ENCODE measurements at places on chromosomes 3 and 15. TPM values are rescaled to one million over a fixed set of nuclear protein-coding genes. Genes with fewer than 3 reads are reported as not detected.

DNA sequence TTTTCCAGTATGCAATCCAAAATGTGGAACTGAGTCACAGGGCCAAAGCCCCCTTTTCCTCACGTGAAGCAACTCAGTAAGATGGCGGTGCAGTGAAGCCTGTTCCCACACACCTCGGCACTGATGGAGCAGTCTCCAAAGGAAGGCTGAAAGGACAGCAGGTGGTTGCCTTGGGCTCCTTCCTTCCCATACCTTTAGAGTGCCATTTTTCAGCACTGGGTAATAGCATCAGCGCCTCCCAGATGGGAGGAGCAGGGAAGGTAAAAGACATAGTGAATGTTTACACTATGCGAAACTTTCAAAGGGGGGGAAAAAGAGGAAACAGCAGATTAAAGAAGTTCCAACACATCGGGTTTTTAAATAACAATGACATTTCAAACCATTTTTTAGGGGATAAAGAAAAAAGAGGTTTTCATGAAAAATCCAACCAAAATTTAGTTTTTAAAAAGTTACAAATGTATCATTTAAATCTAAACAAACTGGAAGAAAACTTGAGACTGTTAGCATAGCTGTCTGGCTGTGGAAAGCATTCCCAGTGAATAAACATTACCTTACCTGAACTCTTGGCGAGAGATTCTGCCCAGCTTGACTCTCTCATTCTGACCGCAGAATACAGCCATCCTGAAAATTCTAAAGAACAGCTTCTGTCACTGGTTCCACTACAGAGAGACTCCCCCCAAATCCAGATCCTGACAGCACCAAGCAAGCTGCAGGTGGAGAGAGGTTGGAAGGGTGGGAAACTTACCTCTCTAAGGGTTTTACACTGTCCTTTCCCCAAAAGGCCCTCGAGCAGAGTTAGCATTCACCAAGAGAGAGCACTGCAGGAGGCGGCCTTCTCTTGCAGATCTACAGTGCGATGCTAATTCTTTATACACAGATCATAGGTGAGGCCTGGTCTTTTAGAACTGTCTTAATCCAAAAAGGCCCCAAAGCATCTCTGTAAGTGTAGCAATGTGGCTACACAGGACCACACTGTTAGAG, 32.6 kb downstream of the ABCC5 start:
- no peak overlapping the region for H3K27ac ChIP-seq
- H3K27me3 ChIP-seq, result no peaks in the 10 kb centered on the region
- H3K4me1 ChIP-seq, result no peaks in the 10 kb centered on the region
- H3K36me3 ChIP-seq, result no peaks in the 10 kb centered on the region

Gene GOLGA6L6
- total RNA-seq, result not detected

Gene ASB14
- not detected for total RNA-seq

GRCh38 chr3:52827866-52828376, 2.6 kb downstream of the ITIH4 start:
- peaks cover 6% of the 10 kb centered on the region for H3K4me1 ChIP-seq
- H3K27ac ChIP-seq, result no peak overlapping the region
- no peaks in the 10 kb centered on the region for H3K27me3 ChIP-seq

GRCh38 chr3:23915537-23916108, 1.2 kb downstream of the NKIRAS1 start:
- peaks cover 19% of the 10 kb centered on the region for H3K36me3 ChIP-seq
- H3K27ac ChIP-seq, result no peak overlapping the region
- H3K4me3 ChIP-seq, result peak overlapping the region; percentile 88
- H3K4me1 ChIP-seq, result peaks cover 21% of the 10 kb centered on the region

Gene RPSA
- 2,504 TPM for total RNA-seq

Gene DUOXA2
- not detected for total RNA-seq

Gene KNG1
- not detected for total RNA-seq

Gene A4GNT
- total RNA-seq, result not detected

Gene BCL2A1
- not detected for total RNA-seq

Gene ALG1L2
- 0.59 TPM for total RNA-seq

- peaks cover 25% of the 10 kb centered on the region for H3K4me1 ChIP-seq
- H3K27me3 ChIP-seq, result no peaks in the 10 kb centered on the region
- no peak for DNase-seq
- no peaks in the 10 kb centered on the region for H3K36me3 ChIP-seq
- no peak overlapping the region for H3K4me3 ChIP-seq
- no peak overlapping the region for H3K27ac ChIP-seq
Measured at GRCh38 chr15:47773143-47773542, 55.8 kb downstream of the SEMA6D start.

GRCh38 chr15:95742836-95743235, 587.7 kb upstream of the NR2F2 start:
- H3K36me3 ChIP-seq, result no peaks in the 10 kb centered on the region
- H3K27ac ChIP-seq, result no peak overlapping the region
- no peaks in the 10 kb centered on the region for H3K27me3 ChIP-seq
- H3K4me3 ChIP-seq, result no peak overlapping the region

DNA sequence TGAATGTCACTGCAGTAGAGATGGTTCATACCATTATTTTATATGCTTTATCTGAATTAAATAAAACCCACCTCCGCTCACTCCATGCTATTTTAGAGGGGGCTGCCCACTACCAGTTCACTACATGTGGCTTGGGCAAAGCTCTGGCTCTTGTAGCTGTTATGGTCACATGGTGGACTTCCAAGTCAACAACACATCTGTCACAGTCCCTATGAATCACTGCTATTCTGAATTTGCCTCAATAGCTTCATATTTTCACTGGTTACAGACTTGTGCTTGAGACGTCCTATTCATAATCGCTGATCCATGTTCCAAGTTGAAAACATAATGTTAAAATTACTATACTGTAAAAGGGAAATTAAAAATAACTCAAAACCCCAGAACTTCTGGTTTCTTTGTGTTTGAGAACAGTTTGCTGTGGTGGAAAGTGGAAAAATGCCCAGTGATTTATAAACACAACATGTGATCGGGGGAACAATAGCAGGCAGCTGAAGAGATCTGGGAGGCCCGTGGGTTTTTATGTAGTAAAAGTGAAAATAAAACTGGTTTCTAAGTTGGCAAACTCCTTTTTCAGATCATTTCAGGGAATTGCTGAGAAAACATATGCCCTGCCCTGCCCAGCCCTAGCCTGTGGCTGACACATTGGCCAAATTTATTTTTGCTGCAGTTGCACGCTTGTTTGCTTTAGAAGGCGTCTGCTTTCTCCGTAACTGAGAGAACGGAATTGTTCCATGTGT, 128.8 kb upstream of the PRR23C start:
- no peak for DNase-seq
- no peaks in the 10 kb centered on the region for H3K4me1 ChIP-seq
- H3K27ac ChIP-seq, result no peak overlapping the region
- H3K4me3 ChIP-seq, result no peak overlapping the region
- peaks cover 17% of the 10 kb centered on the region for H3K27me3 ChIP-seq
- H3K36me3 ChIP-seq, result no peaks in the 10 kb centered on the region

Gene PLA2G4B
- 2.0 TPM for total RNA-seq

All from neural progenitor cell (in vitro differentiated cells).